AML-193 (cell line): ENCODE measurements at places on chromosomes 2 and 18.

GRCh38 chr2:146203064-146203624, 1641.7 kb upstream of the ACVR2A start:
- DNase-seq, result no peak

DNA sequence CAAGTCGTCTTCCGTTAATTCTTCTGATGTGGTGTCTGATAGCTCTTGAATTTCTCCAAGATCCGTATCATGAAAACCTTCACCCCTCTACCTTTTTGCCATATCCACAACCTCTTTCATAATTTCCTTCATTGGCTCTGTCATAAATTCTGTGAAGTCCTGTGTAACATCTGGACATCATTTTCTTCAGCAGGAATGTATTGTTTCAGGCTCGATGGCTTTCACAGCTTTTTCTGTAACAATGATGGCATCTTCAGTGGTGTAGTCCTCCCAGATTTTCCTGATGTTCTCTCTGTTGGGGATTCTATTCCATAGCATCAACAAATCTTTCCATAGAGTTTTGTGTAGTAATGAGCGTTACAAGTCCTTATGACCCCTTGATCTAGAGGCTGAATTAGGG, 114.2 kb upstream of the EML6 start:
- DNase-seq, result no peak

- DNase-seq, result no peak
These were observed 703.1 kb upstream of the VRK2 start for GRCh38 chr2:57343391-57344006.

DNA sequence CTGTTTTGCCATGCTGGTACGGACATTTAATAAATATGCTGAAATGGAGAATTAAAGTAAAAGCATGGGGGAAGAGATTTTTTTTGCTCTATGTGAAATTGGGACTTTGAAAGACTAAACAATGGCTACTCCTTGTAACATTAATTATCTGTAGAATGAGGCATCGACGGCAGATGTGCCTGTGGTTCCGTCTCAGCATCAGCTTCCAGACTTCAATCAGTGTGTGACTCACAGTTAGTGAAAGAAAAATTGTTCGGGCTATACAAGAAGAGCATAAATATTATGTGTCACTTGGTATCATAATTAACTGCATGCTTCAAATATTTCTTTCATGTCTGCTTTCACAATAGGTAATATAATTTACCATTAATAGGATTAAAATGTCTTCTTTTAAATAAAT, 117.0 kb upstream of the SMIM21 start:
- no peak for DNase-seq

- DNase-seq, result no peak
These were observed 20.9 kb upstream of the LMAN1 start for GRCh38 chr18:59379772-59380522.

- DNase-seq, result no peak
These were observed 114.7 kb downstream of the RTP5 start for GRCh38 chr2:241984271-241984655.

DNA sequence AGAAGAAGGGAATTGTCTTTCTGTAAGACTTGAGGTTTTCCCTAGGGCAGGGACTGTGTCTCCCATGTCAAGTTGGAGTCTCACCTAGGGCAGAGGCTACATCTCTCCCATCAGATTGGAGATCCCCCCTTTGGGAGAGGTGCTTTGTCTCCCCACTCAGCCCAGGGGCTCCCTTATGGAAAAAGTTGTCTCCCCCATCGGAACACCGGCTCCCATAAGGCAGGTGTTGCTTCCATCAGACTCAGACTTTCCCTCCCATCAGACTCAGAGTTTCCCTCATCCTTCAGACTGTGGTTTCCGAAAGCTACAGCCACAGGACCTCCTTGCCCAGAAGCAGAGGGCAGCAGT, 5.8 kb downstream of the ANKRD53 start:
- no peak for DNase-seq

DNA sequence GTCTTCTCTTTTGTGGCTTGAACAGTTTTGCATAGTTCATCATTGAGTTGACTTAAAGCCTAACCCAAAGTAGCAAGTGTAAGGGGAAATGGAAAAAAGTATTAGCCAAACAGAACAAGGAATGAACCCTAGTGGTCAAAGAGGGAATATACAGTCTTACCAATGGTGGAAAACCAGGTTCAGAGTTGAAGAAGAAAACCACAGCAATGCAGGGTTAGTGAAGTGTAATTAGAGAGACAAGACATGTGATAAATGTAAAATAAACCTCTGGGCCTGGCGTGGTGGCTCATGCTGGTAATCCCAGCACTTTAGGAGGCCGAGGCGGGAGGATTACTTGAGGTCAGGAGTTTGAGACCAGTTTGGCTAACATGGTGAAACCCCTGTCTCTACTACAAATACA, 2.4 kb downstream of the TTN start:
- peak; percentile 43 for DNase-seq

DNA sequence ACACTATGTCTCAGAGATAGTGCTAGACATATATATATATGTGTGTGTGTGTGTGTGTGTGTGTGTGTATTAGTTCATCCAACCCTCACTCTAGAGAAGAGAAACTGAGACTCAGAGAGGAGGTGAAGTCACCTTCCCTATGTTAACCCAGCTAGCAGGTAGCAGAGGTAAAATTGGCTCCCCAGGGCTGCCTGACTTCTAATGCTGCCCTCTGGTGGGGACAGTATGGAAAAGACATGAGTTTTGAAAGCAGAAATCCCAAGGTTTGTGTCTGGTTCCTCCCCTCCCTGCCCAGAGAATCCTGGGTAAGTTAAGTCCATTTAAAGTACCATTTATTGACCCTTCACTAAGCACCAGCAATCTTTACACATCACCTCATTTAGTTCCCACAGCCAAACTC, 137.7 kb downstream of the THNSL2 start:
- DNase-seq, result peak; percentile 15

DNA sequence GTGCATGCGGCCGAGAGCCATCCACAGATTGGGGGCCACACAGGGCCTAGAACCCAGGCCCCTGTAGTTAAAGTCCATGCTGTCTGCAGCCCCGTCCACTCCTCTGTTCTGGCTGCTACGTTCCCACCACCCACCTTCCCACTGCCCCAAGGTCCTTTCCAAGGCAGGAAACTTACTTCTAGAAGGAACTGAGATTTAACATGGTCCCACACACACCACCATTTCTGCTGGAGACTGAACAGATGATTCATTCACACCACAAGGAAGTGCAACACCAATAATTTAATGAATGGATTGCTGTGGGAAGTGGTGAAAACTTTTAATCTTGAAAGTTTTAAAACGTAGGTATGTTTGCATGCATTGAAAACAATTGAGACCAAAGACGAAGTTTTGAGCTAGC, 95.2 kb downstream of the LBH start:
- DNase-seq, result no peak

- DNase-seq, result no peak
These were observed 1.2 kb downstream of the SLC4A10 start for GRCh38 chr2:161625314-161625919.

GRCh38 chr2:62705859-62706720, 577 bp downstream of the EHBP1 start:
- peak; percentile 29 for DNase-seq

GRCh38 chr18:56066524-56067213, 478.7 kb upstream of the TCF4 start:
- DNase-seq, result no peak

DNA sequence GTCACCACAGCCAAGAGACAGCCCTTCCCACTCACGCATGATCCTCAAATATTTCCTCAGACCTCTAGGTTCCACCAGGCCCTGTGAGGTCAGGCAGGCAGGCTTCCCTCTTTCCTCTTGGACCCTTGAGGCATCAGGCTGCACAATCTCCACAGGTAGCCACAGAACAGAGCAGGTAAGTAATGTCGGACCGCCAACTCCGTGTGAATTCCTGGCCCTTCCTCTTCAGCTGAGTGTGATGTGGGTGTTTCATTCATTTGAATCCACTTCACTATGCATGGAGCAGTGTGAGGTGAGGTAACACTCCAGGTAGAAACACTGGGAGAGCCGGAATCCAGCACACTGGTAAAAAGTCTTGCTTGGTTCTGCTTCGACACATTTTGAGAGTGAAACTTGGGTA, 44.0 kb downstream of the MRPL35 start:
- DNase-seq, result no peak

DNA sequence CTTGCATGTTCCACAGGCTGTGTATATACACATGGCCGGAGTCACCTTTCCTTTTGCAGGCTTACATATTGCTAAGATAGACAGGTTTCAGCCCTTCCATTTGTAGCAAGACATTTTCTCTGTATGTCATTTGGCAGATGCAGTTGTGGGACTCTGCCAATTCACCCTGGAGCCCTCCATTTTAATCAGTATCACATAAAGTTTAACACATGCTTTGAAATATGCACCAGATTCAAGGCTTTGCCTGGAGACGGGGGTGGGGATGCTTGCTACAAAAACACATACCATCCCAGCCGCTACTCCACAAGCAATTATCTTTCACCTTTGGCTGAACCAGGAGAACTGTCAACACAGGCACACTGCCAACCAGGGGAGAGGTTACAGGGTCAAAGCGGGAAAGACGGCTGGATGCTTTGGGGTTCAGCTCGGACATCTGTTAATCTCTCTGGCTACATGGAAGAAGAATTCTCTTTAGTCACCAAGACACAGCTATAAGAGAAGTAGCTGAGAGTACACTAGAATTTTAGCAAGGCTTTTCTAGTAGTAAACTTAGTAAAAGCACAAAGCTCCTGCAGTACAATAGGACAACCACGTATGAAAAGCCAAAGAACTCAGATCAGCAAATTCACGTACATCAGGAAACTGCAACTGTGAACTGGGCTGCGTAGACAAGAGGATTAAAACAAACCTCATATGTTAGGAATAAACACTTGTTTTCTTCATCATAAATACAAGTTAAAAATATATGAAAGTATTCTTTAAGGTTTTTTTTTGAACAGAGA, 130.9 kb downstream of the EXOC6B start:
- DNase-seq, result no peak

DNA sequence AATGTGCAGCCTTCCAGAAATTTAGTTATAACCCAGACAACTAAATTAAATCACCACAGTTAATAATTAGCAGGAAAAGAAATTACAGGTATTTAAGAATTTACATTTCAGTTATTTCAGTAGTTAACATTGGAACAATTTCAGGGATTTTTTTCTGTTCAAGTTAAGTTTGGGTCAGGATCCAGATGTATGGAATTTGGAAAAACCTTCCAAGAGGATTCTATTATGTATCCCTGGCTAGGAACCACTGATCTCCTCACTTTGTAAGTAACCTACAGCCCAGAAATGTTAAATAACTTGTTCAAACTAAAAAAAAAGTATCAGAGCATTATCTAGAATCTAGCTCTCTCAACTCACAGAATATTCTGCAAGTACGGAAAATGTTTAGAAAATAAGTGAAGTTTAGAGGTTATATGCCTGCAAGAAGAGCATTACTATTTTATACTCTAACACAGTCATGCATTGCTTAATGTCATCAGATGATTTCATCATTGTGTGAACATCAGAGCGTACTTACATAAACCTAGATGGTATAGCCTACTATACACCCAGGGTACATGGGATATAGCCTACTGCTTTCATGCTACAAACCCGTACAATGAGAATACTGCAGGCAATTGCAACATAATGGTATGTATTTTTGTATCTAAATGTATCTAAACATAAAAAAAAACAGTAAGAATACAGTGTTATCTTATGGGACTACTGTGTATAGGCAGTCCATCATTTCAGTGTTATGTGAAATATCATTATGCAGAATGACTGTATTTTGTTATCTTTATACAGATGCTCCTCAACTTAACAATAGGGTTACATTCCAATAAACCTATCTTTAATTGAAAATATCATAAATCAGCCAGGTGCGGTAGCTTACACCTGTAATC, 6.1 kb downstream of the NCKAP1 start:
- DNase-seq, result peak; percentile 7

- DNase-seq, result no peak
These were observed 6.5 kb upstream of the LGALSL start for GRCh38 chr2:64447317-64448040.

DNA sequence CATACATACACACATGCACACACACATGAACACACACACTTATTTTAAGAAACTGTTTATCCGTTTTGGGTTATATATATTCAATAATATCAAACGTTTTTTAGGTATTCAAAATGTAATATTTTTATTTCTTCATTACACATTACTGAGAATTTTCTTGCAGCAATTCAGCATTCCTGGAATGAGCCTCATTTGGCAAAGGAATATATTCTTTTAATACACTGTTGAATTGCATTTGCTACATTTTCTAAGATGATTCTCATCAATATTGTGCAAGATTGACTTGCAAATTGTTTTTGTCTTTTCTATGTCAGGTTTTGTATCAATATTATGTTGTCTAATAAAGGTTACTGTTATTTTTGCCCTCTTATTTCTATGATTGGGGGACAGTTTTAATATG, 276.1 kb upstream of the CYP26B1 start:
- no peak for DNase-seq

DNA sequence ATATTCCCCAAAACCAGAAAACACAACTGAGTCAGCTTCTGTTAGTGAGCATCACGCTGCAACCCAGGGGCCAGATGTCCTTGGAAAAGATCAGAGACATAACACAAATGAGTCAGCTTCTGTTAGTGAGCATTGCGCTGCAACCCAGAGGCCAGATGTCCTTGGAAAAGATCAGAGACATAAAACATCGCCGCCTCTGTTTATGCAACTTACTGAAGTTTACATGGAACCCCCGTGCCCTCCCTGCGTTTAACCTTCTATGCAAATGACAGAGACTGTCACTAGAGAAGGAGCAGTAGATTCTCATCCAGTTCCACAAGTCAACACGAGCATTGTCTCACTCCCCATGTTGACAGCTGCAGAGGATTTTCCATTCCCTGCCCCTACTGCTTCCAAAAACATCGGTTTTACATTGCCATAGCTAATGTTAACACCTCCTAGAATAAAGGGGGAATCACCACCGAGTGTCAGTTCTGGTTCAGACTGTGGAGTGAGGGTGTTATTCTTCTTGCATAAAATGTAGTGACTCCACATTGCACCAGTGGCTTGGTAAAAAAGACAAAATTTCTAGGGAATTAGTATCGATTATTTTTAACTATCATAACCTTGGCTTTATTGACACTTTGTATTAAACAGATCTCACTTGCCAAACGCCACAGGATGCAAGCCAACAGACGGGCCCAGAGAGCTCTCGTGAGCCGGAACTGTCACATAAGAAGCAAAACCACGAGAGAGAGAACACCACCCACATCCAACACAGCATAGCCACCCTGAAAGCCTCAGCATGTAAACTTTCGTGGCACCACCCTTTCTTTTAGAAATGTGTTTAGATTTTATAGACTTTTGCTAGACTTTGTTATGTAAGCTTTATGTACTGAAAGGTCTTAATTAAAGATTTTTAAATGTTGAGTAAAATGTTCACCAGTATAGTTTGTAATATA, 87.7 kb downstream of the SH3YL1 start:
- DNase-seq, result no peak

GRCh38 chr2:217612920-217613319, 389.9 kb downstream of the TNS1 start:
- DNase-seq, result no peak
